ENCODE measurements at places on chromosomes 2 and 18.

DNA sequence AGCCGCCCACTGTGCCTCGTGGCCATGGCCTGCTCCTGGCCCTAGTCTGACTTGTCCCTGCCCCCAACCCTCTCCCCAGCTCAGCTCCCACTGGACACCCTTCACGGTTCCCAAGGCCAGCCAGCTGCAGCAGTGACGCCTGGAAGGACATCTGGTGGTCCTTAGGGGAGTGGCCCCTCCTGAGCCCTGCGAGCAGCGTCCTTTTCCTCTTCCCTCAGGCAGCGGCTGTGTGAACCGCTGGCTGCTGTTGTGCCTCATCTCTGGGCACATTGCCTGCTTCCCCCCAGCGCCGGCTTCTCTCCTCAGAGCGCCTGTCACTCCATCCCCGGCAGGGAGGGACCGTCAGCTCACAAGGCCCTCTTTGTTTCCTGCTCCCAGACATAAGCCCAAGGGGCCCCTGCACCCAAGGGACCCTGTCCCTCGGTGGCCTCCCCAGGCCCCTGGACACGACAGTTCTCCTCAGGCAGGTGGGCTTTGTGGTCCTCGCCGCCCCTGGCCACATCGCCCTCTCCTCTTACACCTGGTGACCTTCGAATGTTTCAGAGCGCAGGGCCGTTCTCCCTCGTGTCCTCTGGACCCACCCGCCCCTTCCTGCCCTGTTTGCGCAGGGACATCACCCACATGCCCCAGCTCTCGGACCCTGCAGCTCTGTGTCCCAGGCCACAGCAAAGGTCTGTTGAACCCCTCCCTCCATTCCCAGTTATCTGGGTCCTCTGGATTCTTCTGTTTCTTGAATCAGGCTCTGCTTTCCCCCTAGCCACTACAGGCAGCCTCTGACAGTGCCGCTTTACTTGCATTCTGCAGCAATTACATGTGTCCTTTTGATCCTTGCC, 35.8 kb downstream of the ANO7 start:
- peak; percentile 68 for DNase-seq

DNA sequence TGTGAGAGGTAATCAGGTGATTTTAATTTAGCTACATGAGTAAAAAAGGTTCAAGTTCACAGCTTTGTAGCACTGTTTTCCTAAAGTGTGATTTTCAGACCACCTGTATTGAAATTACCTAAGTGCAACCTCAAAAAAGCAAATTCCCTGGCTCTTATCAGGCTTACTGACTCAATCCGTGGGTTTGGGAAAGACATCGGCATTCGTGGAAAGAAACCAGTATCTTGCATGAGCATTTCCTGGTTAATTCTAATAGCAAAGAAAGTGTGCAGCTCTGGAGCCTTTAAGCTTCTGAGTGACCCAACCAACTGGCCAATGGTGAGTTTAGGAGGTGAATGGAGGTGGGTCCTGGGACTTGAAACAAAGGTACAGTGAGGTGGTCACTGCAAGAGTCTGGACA, 300.9 kb downstream of the NBAS start:
- no peak for DNase-seq

- DNase-seq: peak; percentile 96
These were observed 91.5 kb upstream of the NRP2 start for GRCh38 chr2:205590759-205591158.

- no peak for DNase-seq
These were observed 116.7 kb downstream of the PRKCE start for GRCh38 chr2:45768208-45768607.

DNA sequence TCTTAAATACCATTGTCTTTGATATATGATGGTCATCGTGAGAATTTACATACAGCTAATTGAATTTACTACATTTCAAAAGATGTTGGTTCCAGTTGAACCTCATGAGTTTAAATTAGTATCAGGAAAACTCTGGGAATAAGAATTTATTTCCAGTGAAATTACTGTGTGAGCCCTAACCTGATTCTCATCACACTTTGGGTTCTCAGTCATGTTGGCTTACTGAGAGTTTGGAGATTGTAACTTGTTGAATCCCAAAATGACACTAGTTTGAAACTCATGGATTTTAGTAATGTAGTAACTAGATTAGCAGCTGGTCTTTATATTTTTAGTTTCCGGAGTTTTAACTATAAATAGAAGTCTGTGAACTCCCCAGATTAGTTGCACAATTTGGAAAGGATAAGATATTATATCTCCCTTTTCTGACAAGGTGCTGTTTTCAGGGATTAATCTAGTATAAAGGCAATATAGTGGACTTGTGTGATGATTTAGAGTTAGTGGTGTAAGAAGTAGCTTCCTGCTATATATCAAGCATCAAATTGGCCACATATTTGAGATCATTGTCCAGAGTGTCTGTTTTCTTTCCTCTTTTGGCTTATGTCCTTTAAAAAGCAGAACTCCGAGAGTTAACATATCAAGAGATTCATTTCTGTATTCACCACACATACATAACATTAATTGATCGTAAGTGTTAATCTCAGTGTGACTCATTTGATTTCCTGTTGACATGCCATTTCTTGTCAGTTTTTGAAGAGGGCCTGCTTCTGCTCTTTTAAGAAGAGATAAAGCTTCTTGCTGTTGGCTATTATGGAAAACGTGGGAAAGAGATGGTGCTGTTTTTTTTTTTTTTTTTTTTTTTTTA, 15.7 kb downstream of the NDUFV2 start:
- no peak for DNase-seq

- DNase-seq: peak; percentile 73
These were observed 68.9 kb upstream of the FZD7 start for GRCh38 chr2:201964631-201965206.

- DNase-seq: no peak
These were observed 263.6 kb downstream of the ZNF516 start for GRCh38 chr18:76231402-76231801.

DNA sequence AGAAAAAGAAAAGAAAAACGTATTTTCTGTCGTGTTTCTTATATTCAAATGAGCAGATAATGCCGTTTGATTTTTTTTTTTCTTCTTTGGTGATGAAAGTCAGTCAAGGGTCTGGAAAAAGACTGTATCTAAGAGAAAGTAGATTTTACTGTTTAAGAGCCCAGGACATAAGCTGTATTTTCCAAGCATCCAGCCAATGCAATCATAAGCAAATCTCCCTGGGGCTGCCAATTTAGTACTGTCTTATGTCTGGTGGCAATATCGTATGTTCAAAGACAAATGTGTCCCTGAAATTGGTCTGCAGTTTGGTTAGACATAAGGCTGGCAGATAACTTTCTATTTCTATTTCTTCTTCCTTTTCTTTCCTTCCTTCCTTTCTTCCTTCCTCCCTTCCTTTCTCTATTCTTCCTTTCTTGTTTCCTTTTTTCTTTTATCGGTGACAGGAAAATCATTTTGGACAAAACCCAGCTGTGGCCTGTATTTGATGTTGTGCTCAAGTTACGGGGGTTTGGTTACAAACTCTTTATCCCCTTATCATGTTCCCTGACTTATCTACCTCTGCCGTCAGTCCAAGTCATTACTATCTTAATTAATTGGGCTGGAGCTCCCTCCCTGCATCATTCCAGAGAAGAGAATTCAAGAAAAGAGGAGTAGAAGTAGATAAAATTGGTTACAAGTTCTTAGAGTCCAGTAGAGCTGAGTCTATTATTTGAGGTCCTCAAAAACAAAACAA, 683.4 kb upstream of the FSHR start:
- no peak for DNase-seq

GRCh38 chr18:73784853-73785252, 362.8 kb downstream of the FBXO15 start:
- DNase-seq: no peak

GRCh38 chr2:56267415-56267788, 83.6 kb downstream of the CCDC85A start:
- no peak for DNase-seq

- DNase-seq: no peak
These were observed 73.7 kb downstream of the SP3 start for GRCh38 chr2:173891315-173892037.

DNA sequence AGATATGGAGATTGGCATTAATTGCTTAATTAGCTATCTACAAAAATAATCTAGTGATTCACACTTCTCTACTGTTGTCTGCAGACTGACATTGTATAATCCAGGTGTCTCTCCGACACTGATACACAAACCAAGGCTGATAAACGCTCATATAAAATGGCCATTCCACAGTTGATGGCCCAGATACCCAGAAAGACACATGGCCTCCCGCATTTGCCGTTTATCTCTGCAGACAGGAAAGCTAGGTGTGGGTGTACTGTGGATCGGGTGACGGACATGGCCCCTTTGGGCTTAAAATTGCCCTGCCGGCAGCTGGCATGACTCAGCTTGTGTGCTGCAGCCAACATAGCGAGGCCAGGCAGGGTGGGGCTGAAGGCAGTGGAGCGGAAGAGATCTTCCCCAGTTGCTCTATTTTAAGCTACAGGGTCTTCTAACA, 18.5 kb downstream of the PMAIP1 start:
- DNase-seq: no peak

DNA sequence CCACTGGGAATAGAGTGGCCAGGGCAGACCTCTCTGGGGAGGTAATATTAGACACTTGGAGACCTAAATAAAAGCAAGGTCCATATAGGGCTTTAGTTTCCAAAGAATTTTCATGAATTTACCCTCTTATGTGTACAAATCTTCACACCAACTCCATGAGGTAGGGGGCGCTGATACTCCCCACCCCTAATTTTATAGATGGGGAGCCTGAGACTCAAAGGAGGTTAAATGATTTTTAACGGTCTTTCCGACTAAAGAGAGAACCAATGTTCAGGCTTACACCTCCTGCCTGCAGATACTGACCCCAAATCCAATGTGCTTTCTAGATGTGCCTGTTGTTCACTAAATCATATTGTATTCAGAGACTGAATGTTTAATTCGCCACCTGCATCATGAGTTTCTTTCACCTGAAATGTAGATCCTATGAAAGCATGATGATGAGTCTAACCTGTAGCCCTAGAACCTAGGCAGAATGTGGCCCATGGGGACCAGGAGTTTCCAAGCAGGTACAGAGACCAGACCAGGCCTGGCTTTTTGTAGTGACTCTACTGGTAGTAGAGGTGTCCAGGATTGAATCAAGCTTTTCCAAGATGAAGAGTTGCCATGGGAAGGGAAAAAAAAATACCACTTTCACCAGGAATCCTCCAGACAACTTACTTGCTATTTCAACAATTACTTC, 16.8 kb upstream of the PAX3 start:
- DNase-seq: no peak

DNA sequence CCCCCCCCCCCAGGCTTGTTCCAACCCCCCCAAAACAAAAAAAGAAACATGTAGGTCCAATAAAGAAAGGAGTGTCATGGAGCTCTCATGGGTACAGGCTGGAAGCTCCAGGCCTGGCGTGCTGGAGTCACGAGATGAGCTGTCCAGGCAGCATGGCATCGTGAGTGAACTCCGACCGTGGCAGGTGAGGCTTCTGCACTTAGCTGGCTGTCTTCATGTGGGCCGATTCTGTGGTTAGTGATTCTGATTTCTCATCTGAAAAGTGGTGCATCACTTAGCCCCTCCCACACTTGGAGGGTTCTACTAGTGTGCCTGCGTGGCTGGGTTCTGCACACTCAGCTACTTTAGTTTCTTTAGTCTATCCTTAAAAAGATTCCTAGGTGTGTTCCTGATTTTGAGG, 126.4 kb upstream of the MGAT5 start:
- DNase-seq: no peak
